ENCODE measurements at places on chromosomes 7 and 10.

- no peak for DNase-seq
Observed at GRCh38 chr10:81502677-81503359, 372.2 kb upstream of the NRG3 start.

- DNase-seq: peak; percentile 8
Observed at GRCh38 chr10:76205361-76205760, 773.9 kb downstream of the LRMDA start.

GRCh38 chr7:115009736-115010440 is 88.0 kb downstream of the MDFIC start:
- no peak for DNase-seq

DNA sequence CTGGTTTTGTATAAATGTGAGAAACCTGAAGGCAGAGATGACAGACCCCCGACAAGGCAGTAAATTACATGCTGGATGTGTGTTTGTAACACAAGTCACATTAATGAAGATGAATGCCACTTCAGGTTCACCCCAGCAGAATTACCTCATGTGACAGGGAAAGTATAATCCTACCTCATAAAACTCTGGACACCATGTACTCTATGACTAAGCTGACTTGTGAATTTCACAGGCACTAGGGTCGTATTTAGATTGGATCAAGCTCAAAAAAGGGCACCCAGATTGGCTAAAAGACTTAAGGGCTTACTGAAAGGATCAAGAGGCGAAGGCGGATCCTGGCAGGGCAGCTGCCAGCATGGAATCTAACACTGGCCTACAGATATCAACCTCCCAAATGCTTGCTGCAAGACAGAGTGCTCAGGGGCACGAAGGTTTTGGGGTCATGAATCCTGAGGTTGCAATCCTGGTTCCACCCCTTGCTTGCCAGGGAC is 161.4 kb downstream of the PIP4K2A start:
- no peak for DNase-seq

- DNase-seq: peak; percentile 36
Observed at GRCh38 chr7:30285067-30285535, 704 bp downstream of the ZNRF2 start.

GRCh38 chr10:95289003-95289920 is 1.5 kb downstream of the PDLIM1 start:
- peak; percentile 59 for DNase-seq

GRCh38 chr7:155450970-155451801 is 6.7 kb upstream of the EN2 start:
- DNase-seq: no peak

DNA sequence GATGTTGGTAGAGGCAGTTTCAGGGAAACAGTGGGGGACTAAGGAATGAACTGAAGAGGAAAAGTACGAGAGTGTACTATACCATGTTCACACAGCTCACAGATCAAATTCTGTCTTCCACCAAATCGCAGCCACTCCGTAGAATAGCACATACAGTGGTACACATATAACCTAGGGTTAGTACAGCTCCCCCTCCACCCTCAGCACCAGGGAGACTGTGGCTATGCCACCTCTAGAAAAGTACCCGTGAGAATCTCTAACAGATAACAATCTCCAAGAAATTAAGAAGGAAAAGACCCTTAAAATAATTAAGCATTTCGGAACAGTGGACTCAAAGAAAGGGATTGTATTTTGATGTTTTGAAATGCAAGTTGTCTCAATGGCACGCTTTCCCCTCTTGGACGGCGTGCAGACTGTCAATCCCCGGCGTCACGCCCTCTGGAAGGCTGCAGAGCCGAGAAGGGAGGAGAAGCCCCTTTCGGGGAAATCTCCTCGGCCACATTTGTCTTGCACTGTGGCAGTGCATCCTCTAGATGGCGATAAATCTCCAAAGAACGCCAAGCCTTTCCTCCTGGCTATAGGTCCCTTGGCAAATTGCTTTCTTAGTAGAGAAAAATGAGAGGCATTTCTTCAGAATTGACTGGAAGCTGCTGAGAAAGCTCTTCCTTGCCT is 345.0 kb downstream of the REEP3 start:
- peak; percentile 76 for DNase-seq

- DNase-seq: no peak
Observed at GRCh38 chr7:38411404-38411803, 138.0 kb upstream of the TARP start.

GRCh38 chr10:10128387-10128786 is 889.3 kb upstream of the CELF2 start:
- no peak for DNase-seq

GRCh38 chr10:98312349-98312748 is 44.4 kb upstream of the LOXL4 start:
- no peak for DNase-seq

- DNase-seq: no peak
Observed at GRCh38 chr10:95450188-95450587, 111.0 kb downstream of the SORBS1 start.

DNA sequence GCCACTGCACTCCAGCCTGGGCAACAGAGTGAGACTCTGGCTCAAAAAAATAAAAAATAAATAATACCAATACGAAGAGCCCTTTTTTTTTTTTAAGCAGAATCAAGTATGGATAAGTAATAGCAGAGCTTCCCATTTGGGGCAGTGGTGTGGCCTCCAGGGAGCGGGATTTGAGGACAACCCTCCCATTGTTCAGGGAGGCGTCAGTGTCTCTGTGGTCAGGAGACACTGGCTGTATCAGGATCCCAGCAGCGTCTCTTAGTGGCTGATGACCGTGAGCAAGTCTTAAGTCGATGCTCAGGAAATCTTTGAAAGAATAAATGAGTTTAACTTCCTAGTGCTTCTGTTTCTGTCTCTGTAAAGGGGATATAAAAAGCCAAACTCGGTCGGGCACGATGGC is 25.2 kb upstream of the SH2B2 start:
- DNase-seq: no peak

- peak; percentile 89 for DNase-seq
Observed at GRCh38 chr10:132637477-132638129, 100.0 kb downstream of the INPP5A start.

DNA sequence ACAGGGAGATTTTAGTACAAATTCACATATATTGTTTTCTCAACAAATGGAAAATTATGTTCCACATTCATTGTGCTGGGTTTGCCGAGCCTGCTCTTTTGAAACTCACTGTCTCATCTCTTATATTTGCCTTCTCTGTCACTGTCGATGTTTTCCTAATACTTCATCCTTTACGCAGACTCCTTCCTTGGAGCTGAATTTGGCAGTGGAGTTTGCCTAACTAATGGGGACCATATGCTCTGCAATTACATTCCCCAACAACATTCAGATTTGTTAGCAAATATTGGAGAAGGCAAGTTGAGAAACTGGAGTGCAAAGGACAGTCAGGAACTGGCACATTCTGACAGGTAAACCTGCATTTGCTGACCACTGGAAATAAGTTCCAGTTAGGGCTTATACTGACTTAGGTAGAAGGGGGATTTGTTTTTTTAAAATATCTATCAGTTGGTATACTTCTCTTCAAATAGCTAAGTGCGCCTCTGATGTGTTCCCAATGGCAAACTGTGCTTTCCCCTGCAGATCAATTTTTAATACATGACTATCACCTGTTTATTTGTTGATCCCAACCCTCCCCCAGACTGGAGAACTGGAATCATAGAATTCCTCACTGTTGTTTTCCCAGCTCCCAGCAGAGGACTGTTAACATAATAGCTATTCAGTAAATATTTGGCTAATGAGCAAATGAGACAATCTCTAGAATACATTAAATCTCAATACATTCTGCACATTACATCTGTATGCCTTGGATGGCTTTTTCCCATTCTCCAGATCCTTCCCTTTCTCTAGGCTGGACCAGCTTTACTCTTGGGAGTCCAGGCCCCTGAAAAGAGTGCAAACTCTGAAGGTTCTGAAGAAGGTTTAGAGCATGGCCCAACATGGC is 769.3 kb downstream of the KCNMA1 start:
- DNase-seq: no peak

DNA sequence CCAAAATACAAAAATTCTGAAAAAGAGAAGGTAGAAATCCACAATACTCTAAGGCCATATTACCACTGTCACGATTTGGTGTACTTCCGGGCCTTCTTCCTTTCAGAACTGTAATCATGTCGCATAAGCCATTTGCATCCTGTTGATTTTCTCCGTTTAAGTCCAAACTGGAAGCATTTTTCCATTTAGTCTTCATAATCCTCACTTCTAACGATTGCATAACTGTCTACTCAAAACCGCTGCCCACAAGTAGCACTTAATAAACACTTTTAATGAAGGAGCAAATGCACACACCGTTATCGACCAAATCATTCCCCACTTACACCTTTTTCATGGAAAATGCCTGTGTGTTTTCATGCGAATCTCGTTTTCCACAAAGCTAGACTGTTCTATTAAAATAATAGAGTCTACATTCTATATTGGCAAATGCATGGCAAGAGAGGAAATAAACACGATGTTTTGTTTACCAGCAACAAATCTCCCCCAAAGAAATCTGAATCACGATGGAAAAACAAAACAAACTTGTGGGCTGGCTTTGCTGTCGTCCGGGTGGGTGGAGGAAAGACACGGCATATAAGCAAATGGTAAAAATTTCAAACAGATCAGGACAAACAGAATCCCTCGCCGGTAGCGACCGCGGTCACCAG is 1.0 kb downstream of the ATE1 start:
- DNase-seq: peak; percentile 49

- DNase-seq: no peak
Observed at GRCh38 chr10:132979491-132980425, 37.4 kb upstream of the CFAP46 start.

- DNase-seq: no peak
Observed at GRCh38 chr7:285731-286130, 4.2 kb upstream of the FOXL3 start.

DNA sequence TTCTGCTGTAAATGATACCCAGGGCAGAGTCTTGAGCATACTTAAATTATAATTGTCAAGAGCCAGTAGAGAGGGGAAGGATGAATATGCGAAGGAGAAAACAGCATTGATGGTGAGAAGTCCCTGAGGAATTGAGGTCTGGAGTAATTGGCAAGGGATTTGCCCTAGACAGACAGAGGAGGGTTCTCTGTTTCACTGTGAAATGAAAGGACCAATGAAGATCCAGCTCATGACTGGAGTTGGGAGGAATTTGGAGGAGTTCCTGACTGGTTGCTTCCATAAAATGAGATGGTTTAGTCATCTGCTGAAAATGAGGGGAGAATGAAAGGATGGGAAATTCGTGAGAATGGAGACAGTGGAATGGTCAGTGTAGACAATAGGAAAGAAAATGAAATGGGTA is 6.8 kb downstream of the PRPF18 start:
- peak; percentile 39 for DNase-seq

- DNase-seq: no peak
Observed at GRCh38 chr7:48365010-48365409, 193.8 kb downstream of the ABCA13 start.

GRCh38 chr7:49840751-49841405 is 67.4 kb downstream of the VWC2 start:
- DNase-seq: no peak

DNA sequence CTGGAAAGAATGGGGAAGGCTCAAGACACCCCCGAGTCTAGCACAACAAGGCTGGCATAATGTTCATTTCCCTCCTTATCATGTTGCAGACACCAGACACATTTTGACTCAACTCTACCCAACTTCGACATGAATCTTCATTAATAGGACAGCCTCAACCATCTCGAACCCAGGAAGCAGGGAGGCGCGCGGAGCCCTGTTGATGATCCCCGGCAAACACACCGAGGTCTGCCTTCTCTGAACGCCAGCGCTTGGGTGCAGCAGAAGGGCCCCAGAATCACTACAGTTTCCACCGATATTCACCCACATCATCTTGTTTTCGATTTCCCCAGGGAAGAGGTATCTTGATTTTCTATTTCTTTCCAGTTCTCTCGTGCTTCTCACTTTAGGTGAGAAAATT is 563.6 kb downstream of the TCERG1L start:
- DNase-seq: no peak

- DNase-seq: no peak
Observed at GRCh38 chr7:28919510-28919909, 38.6 kb downstream of the TRIL start.

DNA sequence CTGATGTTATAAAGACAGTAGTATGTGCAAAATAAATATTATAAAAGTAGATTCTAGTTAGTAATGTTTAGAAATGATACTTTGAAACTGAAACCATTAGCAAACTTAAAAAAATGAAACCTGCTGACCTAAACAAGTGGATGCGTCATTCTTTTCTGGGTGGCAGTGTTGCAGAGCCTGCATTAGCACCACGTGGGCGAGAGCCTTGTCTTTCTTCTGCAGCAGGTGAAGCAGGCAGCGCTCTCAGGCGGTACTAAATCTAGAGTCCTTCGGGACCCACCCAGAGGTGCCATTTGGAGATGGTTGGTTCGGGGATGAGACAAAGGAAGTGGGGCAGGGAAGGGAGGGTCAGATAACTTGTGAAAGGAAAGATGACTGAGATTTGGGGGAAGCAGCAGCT is 759.1 kb upstream of the IGFBP3 start:
- no peak for DNase-seq

GRCh38 chr10:10056961-10057360 is 960.7 kb upstream of the CELF2 start:
- no peak for DNase-seq

DNA sequence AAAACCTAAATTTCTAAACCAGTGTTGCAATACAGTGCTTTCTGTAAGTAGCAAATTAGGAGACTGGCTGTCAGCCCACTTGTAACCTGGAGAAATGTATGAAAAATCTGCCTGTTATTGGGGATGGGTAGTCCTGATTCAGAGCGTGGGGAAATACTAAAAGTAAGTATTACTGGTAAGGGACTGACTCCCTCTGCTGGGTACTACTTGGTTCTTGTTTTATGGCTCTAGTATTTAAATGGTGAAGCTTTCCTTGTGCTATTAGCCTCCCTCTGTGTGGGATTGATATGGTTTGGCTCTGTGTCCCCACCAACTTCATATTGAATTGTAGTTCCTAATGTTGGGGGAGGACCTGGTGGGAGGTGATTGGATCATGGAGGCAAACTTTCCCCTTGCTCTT is 886.1 kb downstream of the SORCS1 start:
- DNase-seq: no peak

GRCh38 chr7:129255800-129256199 is 31.0 kb downstream of the AHCYL2 start:
- no peak for DNase-seq

GRCh38 chr7:47007471-47007870 is 574.4 kb downstream of the TNS3 start:
- DNase-seq: no peak

- no peak for DNase-seq
Observed at GRCh38 chr10:102627291-102627735, 17.0 kb upstream of the TRIM8 start.

DNA sequence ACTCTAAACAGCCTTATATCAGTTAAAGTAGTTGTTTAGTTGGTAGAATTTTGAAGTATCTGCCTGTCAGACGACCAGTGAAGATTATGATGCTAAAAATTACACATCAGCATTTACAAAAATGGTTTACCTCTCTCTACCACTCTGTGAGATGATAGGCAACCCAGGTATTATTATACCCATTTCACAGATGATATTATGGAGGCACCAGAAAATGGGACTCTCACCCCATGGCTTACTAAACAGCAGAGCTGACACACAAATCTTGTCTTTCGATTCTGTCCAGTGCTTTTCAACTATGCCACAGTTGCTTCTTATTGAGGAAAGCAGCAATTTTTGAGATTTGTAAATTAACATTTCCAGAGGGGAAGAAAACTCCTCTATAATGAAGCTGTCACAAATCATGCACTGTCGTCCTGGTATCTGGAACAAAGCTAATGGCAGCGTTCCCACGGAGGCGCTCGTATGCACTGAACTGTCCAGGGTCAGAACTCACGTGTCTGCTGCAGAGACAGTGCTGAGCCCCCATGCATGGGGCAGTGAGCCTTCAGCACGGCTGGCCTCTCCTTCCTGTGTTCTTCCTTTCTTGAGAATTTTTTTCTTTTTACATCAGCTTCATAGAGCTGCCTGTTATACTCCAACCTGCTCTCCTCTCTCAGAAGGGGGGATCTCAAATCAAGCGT is 381.1 kb downstream of the SDK1 start:
- DNase-seq: no peak

Measured in AG08396 (cell line).